ENCODE measurements at places on chromosomes 4 and X.

- DNase-seq = no peak
These were observed 224.7 kb downstream of the ANTXR2 start for GRCh38 chr4:79848329-79848728.

- DNase-seq = no peak
These were observed 37.4 kb downstream of the SLC16A2 start for GRCh38 chrX:74458736-74459135.

DNA sequence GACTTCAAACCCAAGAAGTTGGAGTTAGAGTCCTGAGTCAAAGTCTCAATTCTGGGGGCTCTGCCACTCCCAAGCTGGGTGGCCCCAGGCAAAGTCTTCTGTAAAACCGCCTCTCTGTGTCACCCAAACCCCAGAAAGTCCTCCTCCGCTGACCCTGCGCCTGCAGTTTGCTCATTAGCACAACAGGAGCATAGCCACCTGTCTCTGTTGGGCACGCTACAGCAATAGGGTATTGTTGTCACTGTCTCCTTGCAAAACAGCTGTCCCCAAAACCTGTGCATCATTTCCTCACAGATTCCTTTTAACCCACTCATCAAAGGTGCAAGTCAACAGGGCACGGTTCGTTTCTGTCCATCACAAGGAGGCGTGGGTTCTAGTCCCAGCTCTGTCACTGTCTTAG, 8.0 kb upstream of the DGAT2L6 start:
- DNase-seq = no peak

DNA sequence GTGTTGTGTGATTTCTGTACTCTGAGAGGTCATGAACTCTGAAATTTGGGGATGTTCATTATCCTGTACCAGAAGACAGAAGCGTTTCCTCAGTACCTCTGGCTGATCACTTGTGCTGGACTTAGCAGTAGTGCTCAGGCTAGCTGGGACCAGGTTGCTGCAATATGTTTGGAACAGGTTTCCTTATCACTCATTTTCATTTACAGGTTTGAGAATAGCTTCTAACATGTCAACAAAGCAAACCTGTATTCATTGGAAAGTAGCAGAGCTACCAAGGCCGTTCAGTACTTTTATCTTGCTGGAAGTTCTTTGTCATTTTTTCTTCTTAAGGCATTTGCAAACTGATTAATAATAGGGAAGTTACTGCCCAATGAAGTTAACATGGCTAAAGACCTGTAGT, 242.9 kb upstream of the ANKRD50 start:
- no peak for DNase-seq

- no peak for DNase-seq
These were observed 25.5 kb upstream of the FAM9C start for GRCh38 chrX:13069771-13070416.

GRCh38 chr4:139768896-139769295, 103.3 kb downstream of the MGST2 start:
- no peak for DNase-seq

- no peak for DNase-seq
These were observed 116.6 kb upstream of the TENM3 start for GRCh38 chr4:182126603-182127002.

DNA sequence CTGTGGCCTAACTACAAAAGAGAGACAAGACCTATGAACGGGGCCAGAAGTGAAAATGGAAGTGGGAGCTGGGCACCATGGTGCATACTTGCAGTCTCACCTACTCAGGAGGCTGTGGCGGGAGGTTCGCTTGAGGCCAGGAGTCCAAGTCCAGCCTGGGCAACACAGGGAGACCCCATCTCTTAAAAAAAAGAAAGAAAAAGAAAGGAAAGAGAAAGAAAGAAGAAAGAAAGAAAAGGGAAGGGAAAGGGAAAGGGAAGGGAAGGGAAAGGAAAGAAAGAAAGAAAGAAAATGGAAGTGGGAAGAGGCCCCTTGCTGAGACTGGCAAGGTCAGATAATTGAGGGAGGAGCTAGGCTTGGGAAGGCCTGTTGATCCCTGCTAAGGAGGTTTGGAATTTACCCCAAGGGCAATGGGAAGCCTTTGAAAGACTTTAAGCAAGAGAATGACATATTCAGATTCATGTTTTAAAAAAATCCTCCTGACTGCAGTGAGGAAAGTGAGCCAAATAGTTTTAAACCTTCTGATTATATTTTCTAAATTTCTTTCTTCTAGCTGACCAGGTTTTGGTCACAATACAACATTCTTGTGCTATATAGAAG, 17.7 kb upstream of the HERC5 start:
- DNase-seq = no peak

- no peak for DNase-seq
These were observed 100.7 kb downstream of the CRLF2 start for GRCh38 chrX:1111601-1112300.

DNA sequence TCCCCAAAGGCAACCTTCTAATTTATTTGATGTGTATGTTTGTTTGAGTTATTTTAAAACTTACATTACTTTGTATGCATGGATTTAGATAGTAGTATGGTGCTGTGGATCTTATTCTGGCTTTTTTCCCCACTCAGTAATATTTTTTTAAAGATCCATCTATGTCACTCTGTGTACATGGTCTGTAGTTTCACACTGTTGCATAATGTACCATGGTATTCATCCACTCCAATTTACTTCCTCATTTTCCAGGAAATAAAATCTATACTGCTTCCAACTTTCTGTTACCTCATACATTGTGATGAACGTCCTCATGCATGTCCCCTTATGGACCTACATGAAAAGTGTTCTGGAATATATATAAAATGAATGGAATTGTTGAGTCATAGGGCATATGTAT, 17.6 kb downstream of the ARMCX2 start:
- DNase-seq = no peak

DNA sequence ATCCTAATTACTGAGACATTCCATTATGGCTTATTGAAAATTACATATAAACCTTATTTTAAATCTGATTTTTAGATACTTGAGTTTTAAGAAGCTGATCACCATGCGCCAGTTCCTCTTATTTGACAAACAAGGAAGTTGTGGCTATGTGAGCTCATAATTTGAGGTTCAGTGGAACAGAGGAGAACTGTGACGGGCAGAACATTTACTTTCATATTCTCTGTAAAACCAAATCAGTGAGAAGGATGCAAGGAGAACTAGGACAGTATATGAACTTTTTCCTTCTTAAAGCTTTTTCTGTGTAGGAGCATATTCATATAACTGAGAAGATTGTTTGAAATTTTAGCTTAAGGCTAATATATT, 25.3 kb downstream of the STIM2 start:
- no peak for DNase-seq

DNA sequence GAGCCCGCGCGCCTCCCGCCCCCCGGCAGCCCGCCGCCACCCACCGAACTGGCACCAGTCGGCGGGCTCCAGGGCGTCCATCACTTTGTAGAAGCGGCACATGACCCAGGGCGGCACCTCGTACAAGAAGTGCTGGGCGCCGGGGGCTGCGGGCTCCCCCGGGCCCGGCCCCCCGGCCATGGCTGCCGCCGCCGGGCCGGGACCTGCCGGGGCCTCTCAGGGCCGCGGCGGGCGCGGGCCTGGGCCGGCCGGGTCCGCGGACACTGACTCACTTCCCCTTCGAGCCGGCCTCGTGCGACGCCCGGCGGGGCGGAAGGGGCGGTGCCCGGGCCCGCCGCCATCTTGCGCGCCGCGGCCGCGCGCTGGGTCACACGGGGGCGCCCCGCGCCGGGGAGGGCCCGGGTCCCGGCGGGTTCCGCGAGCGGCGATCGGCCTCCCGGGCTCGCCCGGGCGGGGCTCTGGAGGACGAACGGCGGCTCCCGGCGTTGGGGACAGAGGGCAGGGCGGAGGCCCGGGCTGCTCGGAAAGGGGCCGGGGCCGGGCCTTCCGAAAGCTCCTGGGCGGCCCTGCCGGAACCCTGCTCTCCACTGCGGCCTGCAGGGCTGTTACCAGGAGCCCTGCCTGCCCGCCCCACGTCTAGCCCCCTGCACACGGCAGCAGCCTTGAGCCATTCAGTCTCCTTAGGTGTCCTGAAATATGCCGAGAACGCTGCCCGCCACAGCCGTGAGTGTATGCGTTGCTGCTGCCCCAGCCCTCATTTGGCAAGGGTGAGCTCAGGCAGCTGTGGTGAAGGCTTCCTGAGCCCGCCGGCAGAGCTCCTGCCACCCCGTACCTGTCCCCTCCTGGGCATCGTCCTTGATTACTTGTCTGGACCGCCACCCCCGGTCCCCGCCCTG, at the start of gene IRAK1:
Gene IRAK1, minus strand, starts transcription at position 270 of the 896 bp plus-strand sequence. Its CDS starts 90 bp downstream, at position 180.
- no peak for DNase-seq

DNA sequence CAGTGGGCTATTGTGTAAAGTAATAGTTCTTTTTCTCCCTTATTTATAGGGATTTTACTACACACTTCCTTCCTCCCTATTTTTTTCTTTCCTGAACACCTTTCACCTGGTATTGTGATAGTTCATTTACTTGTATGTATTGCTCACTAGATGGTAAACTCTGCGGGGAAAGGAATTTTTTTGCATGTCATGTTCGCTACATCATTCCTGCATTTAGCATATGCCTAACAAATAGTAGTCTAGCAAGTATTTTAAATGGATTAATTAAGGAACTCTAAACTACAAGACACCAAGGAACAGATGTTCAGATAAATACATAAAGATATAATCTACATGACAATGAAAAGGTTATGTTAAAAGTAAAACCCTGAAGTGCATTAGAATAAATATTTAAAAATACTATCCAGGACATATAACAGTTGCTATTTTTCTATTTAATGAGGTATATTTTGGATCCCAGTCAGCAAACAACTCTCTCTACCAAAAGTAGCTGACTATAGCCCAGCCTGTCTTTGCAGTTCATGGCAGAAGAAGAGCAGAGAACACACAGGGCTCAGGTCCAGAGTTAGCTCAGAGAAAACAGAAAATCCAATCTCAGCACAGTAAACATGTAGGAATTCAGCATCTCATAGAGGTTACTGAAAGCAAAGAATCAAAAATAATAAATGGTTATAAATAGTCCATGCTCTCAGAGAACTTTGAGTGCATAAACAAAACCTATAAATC, 87.8 kb downstream of the PACRGL start:
- no peak for DNase-seq

- no peak for DNase-seq
These were observed 165.1 kb downstream of the IL1RAPL1 start for GRCh38 chrX:28752330-28752729.

GRCh38 chrX:46301903-46302302, 243.3 kb downstream of the ZNF674 start:
- DNase-seq = no peak

DNA sequence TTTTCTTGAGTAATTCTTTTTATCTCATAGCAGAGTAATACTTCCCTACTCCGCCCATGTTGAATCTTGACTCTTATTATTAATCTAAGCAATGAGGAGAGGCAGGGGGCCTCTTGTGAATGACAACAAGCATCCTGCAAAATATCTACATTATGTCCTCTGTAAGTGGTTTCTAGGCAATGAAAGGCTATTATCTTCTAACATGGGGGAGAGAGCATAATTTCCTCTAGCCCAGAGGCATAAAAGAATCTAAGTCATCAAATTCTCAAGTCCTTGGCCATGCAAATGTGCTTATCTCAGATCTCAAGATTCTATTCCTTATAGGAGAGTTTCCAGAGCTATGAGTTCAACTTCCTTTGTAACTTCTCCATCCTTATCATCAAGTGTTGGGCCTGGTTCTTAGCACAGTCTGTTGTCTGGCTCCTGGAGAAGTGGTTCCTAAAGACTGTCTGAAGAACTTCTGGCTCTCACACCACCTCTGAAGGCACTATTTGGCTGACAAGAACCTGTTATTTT, 423.1 kb upstream of the INTU start:
- DNase-seq = no peak

- no peak for DNase-seq
These were observed 17.2 kb upstream of the FGFR3 start for GRCh38 chr4:1775731-1776500.

DNA sequence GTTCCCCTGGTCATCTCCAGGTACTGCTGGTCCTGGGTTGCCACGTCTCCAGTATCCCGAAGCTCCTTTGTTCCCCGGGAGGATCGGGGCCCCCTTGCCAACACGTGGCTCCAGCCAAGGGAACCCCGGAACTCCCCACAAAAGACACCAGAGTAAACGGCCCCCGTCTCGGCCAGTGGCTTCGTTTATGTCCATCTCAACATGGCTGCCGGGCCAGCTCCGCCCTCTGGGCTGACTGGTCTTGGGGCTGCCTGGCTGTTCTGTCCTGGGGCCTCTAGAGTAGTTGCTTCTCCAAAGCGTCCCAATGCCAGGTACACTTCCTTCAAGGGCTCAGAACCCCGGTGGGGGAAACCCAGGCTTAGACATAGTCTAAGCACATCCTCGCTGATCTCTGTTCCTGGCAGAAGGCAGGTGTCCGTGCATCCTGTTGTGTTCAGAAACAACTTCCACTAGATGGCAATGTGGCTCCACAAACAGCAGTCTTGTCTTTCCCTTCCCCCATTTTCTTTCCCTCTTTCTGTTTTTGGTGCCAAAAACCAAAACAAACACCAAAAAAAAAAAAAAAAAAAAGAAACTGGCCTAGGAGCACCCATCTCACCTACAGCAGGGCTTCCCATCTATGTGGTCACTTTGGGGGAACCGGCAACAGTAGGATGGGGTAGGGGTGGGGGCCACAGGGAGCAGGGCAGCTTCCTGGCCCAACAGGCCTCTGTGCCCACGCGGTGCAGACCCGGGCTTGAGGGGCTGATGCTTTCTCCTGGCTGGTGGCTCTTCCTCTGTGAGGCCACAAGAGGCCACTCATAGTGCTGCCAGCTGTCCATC, 35.3 kb downstream of the NBDY start:
- DNase-seq = no peak

GRCh38 chr4:88162626-88163025, 4.2 kb upstream of the ABCG2 start:
- DNase-seq = no peak

DNA sequence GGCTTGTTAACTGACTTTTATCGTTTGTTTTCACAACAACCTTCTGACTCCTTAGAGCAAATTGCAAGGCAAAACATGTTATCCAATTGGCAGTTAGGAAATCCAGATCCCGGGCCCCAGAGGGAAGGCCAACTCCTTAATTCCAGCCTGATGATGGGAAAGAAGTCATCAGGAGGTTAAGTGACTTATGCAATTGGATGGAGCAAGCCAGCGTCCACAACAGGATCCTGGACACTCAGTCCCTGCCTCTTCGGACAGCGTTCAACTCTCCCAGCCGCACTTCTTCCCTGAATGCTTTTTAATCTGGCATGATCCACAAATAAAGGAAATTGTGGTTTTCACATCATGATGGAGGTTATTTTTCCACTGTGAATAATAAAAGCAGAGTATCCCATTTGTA, 310.1 kb downstream of the RAB28 start:
- DNase-seq = no peak

DNA sequence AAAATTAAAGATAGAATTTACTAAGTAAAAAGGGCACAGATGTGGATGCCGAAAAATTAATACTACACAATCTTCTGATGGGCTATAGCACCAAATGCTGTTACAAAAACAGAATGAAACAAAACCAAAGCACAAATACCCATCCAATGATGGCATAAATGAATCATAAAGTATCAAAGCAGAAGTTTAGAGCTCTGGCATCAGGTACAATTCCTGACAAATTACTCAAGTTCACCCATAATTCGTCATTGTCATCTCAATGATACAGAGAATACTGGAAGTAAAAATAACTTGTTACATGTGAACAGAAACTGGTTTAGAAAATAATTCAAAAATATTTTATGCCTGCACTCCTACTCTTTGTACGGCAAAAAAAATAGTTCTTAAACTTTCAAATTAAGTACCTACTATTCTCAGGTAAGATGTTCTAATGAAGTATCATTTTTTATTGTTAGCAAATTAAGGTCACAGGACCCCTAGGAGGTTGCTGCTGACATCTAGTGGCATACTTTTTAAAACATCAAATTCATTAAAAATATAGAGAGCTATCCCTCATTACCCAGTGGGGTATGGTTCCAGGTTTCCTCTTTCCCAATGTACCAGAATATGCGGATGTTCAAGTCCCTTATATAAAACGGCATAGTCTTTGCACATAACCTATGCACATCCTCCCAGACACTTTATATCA, 126.1 kb downstream of the INPP4B start:
- DNase-seq = no peak
